ENCODE measurements at places on chromosomes 5 and 9. TPM values are rescaled to one million over a fixed set of nuclear protein-coding genes. Genes with fewer than 3 reads are reported as not detected.

The PROP1 gene
- not detected for total RNA-seq

The ZBED3 gene
- total RNA-seq, result 12.0 TPM

The DMGDH gene
- 7.2 TPM for total RNA-seq

The CER1 gene
- total RNA-seq, result not detected

The RNF20 gene
- 40.7 TPM for total RNA-seq

The SLC23A1 gene
- not detected for total RNA-seq

The GABBR2 gene
- total RNA-seq, result not detected

The AIF1L gene
- 22.1 TPM for total RNA-seq

- no peak for ATAC-seq
Observed at GRCh38 chr5:136802383-136802782, 437.0 kb upstream of the TRPC7 start.

DNA sequence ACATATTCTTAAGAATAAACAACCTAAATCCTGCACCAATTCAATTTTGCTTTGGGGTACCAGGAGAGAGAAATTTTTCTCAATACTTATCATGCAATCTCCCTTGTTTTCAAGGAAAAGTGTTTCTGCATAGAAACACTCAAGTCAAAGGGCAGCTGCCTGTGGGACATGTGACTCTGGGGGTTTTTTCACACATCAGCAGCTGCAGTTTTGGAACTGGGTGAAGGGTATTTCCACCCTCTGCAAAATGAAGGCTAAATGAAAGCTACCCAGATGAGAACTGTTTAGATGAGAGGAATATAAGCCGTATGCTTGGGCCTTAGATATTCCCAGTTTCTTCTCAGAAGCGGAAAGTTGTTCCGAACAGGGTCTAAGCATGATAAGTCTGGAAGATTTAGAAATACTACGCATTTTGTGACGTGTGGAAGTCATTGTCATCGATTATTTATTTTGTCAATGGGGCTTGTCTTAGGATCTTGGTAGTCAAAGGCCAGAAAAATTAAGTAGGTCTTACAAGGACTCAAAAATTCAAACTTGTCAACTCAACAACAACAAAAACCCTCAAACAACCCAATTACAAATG, 64.3 kb upstream of the BOD1 start:
- ATAC-seq, result no peak

DNA sequence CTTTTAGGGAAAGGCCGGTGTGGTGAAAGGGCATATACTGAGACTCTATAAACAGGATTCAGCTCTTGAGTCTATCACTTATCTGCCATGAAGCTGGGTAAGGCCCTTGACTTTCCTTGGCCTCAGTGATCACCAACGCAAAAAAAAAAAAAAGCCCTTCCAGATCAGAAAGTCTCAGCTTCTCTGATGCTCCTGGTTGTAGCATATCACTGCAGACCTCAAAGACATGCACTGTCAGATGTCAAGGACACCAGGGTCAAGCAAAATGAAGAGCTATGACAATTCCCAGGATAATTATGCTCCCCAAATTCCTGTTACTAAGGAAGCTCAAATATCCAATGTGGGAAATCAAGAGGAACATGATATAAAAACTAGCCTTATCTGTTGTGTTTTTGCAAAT, 68.3 kb upstream of the IFNE start:
- ATAC-seq, result no peak

GRCh38 chr9:89722712-89723111, 117.9 kb downstream of the GADD45G start:
- no peak for ATAC-seq

- no peak for ATAC-seq
Observed at GRCh38 chr9:136875155-136875554, 9.0 kb upstream of the EDF1 start.

DNA sequence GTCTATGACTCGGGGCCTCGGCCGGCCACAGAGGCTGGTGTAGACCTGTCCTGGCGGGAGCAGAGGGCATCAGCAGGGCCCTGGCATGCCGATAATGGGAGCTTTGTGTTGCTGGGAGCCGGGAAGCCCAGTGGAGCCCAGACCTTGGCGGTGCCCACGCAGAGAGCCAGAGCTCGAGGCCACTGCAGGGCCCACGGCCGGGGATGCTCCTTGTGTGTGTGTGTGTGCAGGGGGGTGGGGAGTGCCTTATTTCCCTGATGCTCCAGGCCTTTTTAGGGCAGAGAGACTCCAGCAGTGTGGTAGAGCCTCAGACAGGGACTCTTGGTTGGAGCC, 5.4 kb upstream of the SLC6A18 start:
- ATAC-seq, result no peak

DNA sequence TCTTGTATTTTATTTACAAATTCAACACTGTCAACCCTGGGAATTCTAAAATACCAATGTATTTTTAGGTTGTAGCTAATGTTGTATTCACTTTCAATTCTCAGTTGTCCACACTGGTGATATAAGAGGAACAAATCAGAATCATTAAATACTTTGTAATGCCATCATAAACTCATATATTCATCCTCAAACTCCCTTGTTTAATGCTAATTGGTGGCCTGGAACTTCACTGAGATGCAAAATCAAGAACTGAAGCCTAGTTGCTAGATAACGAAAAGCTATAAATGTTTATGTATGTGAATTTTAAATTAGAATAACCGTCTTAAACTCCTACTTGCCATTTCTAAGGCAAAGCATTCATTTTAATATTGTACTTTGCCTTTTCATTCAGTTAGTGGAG, 274.7 kb downstream of the RAB3C start:
- no peak for ATAC-seq

GRCh38 chr5:98460536-98460935, 312.9 kb upstream of the RGMB start:
- ATAC-seq, result no peak

DNA sequence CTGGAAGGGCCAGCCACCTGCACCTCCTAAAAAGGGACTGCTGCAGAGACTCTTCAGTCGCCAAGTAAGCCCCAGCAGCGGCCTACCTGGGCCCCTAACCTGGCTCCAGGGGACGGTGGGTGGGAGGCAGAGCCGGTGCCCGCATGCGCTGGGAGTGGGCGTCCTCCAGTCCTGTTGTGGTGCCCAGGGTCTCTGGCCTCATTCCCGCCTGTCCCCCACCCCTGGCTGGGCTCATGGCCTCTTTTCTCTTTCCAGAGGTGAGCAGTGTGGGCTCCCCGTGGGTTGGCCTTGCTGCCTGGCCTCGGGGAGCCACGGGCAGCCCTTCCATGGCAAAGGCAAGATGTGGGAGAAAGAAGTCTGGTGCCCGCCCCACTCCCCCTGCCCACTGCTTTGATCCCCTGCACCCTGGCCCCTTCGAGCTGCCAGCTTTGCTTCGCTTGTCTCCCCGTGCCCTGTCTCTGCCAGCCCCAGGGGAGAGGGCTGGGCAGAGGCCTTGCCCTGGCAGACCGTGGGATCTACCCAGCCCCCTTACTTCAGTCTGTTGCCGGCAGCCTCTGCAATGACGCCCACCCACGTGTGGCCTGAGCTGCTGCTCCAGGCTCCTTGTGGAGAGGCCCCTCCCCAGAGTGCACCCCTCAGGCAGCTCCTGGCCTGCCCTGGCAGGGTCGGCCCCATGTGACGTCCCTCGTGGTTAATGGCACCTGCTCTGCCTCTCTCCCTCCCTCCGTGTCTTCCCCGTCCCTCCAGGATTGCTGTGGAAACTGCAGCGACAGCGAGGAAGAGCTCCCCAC, 5.4 kb upstream of the PRR7 start:
- ATAC-seq, result no peak

GRCh38 chr5:137291031-137291430, 208.1 kb downstream of the SPOCK1 start:
- ATAC-seq, result no peak

DNA sequence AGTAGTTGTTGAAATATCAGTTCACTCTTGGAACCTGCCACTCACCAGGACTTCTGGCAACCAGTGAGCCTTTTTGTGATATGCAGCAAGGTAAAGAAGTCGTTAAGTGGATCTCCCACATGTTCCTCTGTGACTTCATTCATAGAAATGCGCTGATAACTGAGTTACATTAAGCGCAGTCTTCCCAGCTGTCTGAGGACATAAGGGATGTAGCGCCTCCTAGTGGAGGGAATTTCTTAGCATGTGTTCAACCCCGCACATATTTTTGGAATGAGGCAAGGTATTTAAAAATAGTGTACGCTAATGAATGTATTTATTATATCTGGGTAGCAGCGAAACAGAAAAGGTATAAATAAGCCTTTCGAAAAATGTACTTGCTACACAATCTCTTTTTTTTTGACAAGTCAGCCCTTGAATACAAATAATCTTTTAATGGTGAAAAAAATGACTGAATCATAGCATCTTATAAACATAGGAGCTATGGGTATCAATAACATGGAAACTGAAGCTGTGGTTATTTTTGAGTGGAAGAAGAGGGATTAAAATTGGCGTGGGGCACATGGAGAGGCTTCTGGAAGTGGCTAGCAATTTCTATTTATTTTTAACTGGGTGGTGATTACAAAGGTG, 38.0 kb downstream of the PALM2AKAP2 start:
- ATAC-seq, result peak; percentile 75

DNA sequence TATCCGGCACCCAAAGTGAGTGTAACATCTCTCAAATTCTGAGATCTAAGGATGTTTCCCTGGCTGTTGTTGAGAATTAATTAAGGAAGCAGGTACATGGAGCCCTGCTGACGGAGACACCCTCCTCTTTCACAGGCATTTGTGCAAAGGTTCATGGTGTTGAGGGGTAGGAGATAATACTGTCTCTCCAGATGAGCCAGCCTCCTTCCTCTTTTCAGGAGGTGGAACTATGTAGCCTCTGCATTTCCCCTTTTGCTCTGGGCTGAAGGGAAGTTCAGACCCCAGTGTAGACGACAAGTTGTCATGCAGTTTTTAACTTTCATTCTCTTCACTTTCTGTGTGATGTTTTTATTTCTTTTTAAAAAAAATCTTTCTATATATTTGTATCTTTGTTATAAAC, 107.5 kb downstream of the GALNT10 start:
- no peak for ATAC-seq

GRCh38 chr5:115858396-115858795, 16.7 kb downstream of the AP3S1 start:
- no peak for ATAC-seq

DNA sequence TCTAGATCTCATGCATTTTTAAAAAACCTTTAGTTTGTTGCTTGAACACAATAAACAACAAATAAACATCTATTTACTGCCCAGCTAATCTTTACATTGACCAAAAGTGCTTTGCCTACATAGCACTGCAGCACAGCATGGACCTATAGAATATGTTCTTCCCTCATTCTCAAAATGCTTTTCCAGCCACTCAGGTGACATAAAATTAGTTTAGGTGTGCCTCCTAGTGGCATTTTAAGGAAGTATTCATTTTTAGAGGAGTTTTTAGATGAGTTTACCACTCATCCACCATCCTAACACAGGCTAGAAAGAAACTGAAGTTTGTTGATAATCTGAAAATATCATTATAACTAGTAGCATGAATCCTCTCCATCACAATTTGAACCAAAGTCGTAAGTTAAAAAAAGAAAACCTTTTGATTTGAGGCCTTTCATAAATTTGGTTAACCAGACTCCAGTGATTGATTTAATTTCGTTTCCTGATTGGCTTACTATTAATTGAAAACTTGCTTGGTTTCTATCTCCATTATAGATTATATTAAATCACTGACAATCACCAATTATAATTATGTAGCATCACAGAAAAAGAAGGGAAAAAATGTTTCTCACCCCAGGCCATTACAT, 12.6 kb downstream of the PLGRKT start:
- no peak for ATAC-seq

DNA sequence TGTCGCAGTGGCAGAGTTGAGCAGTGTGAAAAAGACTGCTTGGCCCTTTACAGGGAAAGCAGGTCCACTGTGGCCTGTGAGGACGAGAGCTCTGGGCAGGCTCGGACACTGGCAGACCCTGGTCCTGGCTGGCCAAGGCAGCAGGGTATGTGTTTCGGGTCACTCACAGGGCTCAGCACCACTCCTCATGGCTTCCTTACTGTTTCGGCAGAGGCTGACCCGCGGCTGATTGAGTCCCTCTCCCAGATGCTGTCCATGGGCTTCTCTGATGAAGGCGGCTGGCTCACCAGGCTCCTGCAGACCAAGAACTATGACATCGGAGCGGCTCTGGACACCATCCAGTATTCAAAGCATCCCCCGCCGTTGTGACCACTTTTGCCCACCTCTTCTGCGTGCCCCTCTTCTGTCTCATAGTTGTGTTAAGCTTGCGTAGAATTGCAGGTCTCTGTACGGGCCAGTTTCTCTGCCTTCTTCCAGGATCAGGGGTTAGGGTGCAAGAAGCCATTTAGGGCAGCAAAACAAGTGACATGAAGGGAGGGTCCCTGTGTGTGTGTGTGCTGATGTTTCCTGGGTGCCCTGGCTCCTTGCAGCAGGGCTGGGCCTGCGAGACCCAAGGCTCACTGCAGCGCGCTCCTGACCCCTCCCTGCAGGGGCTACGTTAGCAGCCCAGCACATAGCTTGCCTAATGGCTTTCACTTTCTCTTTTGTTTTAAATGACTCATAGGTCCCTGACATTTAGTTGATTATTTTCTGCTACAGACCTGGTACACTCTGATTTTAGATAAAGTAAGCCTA, 15.7 kb downstream of the SQSTM1 start:
- peak; percentile 35 for ATAC-seq

DNA sequence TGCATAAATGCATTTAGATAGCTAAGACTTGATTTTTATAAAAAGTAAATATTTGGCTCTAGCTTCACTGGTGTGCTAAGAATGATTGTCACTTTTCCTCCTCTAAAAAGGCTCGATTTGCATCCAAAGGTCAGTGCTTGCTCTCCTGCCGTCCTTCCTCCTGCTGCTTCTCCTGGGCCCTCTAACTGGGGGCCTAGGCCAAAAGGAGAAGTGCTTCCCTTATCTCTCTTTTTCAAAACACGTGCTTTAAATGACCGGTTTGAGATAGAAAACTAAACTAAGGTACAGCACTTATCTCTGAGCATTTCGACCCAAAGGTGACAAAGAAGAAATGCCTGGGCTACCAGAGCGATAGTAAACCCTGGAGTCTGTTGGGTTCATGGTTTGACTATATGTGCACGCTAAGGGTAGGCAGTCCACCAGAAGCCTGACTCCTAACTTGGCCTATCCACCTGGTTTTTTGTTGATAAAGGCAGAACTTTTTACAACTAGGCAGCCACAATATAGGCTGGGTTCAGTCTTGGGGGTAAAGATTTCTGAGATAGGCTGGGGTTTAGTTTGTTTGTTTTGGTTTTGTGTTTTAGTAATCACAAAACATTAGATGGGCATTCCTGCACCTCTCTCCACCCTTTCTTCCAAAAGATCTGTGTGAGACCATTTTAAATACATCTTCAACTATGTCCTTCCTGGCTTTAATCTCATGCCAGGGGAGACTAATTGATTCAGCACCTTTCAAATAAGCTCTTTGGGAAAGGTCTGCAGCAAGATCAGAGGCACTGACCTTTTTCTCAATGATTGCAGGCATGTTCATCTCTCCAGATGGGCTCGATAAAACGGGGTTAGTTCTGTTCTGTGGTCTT, 3.8 kb downstream of the NR2F1-AS1 start:
- ATAC-seq, result no peak

DNA sequence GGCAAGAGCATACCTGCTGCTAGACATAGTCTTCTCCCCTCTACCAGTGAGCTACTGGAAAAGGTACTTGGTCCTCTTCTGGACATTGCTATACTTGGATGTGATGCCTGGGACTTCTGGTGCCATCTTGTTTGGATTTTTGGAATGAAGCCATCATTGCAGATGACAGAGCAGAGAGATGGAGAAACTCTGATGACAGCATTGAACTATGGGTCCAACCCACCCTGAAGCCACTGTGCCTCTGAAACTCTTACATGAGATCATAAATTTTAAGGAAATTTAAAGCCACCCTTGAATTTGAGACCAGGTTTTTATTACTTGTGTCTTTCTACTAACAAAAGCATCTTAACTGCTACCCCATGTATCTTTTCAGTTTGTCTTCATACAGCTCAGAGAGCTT, 151.1 kb upstream of the SMIM23 start:
- no peak for ATAC-seq

GRCh38 chr5:176902911-176903664, 3.9 kb upstream of the HK3 start:
- no peak for ATAC-seq

Measured in gastroesophageal sphincter (tissue), 4 donors.